ENCODE measurements at places on chromosomes 12 and 14.

GRCh38 chr14:69037790-69038454 lies 58.8 kb upstream of the ACTN1 start:
- DNase-seq = no peak

- DNase-seq = no peak
These were observed 30.6 kb upstream of the TSPAN9 start for GRCh38 chr12:3046441-3047200.

- DNase-seq = no peak
These were observed 25.7 kb downstream of the C14orf132 start for GRCh38 chr14:96064866-96065265.

GRCh38 chr12:65756956-65757511 lies 67.2 kb upstream of the HMGA2 start:
- DNase-seq = no peak

GRCh38 chr12:130873106-130873795 lies 1.4 kb downstream of the RAN start:
- no peak for DNase-seq

Measured in LNCaP clone FGC (cell line).